ENCODE measurements at places on chromosomes 7 and 10.
A peak's percentile ranks its signal among the peaks of the same experiment; 100 is the strongest.

DNA sequence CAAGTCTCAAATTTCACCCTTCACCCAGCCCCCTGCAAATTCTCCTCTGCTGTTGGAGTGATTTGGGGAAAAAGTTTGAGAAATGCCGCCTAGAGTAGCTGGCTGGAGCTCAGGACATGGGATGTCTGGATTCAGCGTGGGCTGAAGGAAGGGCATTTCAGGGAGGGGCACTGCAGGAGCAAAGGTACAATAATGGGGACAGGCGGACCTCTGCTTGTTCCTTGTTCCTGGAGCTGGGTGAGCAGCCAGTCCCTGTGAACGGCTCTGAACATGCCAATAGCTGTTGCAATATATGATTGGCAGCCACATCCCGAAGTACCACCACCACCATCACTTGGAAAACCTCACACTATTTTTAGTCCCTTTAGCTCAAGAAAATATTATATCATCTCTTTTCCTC lies 23.4 kb downstream of the ADRA2A start:
- no peak for DNase-seq

DNA sequence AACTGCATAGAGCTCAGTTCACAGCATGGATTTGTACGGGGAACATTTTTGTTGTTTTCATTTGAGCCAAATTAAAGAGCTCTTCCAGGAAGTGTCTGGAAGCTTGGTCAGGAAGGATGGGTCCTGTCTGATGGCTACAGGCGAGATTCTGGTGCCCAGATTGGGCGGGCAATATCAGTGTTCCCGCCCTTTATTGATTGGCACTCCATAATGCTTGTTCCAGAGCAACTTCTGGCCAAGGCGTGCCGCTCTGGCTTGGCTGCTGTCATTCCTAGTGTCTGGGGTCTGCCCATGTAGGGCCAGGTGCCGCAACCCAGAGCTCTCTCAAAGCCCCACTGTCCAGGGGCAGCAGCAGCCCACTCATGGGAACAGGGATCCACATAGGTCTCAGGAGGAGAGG lies 45.9 kb downstream of the RAMP3 start:
- no peak for DNase-seq

GRCh38 chr10:98684019-98684899 lies 237.5 kb upstream of the HPS1 start:
- DNase-seq = no peak

DNA sequence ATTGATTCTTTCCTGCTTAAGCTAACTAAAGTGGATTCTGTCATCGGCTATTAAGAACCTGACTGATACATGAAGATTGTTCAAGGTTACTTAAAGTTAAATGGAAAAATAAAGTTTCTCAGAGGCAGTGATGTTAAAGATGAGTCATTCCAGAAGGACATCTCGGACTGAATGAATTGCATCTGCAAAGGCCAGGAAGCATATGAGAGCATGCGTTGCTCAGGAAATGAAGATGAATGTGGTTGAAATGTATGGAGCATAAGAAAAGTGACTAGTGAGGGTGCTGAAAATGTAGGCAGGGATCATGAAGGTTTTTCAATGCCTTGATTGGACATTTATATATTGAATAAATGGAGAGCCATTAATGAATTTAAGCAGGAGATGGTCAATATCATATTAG lies 133.9 kb upstream of the GHITM start:
- DNase-seq = no peak

- DNase-seq = no peak
These were observed 70.4 kb downstream of the ST8SIA6 start for GRCh38 chr10:17383801-17384555.

DNA sequence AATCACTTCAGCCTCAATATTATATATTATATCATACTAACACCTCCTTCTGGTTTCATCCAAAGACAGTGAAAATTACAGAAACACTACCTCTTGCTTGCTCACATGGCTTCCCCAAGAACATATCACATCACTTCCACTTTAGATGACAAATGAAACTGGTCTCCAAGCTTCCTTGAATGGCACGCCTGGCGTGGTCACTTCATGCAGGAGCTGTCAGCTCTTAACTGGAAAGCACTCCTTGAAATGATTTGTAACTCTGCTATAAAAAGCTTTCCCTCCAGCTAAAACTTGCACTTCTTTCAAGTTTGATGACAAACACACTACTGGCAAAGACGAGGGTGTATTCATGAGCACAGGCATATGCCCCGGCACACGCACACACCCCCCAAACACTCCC lies 84.1 kb upstream of the INHBA start:
- DNase-seq = no peak

- no peak for DNase-seq
These were observed 69.7 kb upstream of the FZD8 start for GRCh38 chr10:35711615-35712411.

DNA sequence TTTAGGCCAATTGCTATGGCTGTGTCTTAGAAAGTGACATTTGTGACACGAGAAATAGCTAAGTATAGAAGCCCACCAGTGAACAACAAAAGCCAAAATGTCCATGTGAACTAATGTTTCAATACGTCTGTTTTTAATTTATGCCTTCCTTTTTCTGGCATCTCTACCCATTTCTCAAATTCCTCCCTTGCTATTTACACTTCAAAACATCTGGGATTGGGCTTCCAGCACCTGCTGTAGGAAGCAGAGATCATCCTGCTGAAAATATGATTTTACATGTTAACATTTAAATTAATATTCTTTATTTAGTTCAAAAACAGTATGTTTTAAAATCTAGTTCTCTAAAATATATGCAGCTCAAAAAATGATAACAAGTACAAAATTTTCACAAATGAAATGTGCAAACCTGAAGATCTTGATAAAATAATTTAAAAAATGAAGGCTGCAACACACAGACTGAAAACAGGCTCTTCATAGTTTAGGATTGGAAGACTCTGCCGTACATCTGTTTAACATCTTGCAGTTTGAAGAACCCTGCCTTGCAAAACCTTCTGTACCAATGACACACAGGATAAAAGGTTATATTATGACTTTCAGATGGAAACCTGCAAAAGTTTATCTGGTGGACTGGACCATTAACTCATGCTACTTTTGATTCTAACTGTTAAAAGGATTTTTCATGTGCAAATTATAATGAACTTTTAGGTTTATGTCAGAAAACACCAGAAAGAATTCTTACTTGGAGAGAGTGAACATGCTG lies 408.4 kb downstream of the SUGCT start:
- no peak for DNase-seq

DNA sequence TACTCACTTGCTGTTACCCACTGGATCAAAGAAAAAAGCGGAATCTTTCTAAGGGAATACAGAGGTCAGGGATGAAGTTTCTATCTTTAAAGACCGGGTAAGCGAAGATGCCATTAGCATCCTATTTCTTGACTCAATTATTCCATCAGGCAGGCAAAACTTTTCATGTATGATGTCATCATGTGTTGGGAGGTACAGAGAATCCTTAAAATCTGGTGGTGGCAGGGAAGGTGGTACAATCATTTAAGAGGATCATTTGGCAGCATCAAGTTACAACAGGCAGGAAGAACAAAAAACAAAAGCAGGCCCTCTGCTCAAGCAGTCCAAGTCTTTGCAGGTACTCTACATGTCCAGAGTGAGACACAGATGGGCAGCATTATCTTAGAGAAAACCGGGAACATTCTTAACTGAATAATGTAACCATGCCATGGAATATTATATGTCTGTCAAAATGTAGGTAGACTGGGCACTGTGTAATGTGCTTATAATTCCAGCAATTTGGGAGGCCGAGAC lies 3.8 kb downstream of the URGCP start:
- no peak for DNase-seq

GRCh38 chr10:84294766-84295447 lies 33.5 kb upstream of the CCSER2 start:
- DNase-seq = no peak

GRCh38 chr10:35501923-35502322 lies 103.2 kb upstream of the GJD4 start:
- DNase-seq = no peak

- DNase-seq = no peak
These were observed 51.5 kb downstream of the AFAP1L2 start for GRCh38 chr10:114352653-114353298.

GRCh38 chr10:98533241-98533640 lies 86.5 kb upstream of the HPS1 start:
- no peak for DNase-seq

- no peak for DNase-seq
These were observed 154.3 kb downstream of the ARHGAP21 start for GRCh38 chr10:24569330-24569796.

DNA sequence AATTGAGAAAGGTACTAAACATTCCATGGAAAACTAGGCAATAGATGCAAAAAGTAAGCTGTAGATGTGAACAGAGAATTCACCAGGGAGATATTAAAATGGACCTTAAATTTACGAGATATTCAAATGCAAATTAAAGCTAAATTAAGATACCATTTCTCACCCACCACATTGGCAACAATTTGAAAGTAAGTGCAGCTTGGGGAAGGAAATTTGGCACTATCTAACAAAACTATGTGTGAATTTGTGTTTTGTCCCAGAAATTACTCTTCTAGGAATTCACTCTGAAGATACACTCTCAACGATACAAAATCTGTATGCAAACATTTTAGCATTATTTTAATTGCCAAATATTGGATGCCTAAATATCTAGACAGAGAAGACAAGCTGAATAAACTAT lies 178.2 kb upstream of the SORCS1 start:
- DNase-seq = no peak

GRCh38 chr10:50375051-50375452 lies 123.7 kb upstream of the ASAH2 start:
- DNase-seq = no peak

DNA sequence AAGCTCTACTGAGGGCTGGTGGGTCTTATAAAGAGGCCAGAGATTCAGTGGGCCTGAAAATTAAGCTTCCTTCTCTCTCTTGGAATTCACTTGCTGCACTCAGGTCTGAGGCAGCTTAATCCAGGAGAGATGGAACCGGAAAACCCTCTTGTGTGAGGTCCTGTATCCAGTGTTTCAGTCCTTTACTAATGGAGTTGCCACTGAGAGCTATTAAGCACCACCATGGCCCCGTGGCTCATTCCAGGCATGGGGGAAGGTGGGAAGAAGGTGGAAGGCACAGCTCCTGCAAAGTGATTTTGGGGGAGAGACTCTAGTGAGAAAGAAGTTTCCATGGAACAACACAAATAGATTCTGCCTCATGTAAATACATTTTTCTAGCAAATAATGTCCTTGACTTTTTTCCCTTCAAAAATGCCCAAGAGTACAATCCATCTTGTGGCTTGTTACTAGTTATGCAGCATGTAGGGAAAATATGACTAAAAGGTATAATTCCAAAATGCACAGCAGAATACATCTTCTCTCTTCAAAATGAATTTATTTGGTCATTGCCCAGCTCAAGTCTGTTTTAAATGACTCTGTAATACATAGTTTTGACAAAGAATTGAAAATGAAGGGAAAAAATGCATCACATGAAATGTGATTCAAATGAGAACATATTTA lies 46.7 kb upstream of the FOXI2 start:
- no peak for DNase-seq

DNA sequence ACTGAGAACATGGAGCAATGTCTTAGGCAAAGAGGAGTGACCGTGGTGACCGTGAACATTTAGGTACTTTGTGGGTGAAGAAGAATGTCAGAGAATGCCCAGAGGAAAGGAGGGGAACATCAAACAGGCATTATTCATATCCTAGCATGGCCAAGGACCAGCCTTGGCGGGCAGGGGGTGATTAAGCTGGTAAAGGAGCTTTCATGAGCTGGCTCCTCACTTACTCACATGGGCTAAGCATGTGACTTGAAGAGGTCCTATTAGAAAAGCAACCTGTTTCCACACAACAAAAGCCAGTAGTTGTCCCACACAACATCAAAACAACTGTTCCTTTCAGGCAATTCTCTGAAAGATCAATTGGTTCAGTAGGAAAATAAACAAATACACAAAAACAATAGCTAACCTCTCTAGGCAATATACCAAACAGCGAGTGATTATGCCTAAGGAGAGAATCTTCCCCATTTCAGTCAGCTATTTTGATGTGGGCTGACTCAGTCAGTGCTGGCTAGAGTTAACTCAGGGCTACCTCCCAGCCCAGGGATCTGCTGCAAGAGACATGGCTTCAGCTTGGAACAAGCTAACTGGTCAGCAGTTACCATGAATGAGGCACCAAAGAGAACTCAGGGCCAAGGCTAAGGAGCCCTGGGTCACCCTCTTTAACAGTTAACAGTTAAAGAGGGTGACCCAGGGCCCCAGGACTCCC lies 283.5 kb downstream of the ARHGAP12 start:
- peak; percentile 47 for DNase-seq

DNA sequence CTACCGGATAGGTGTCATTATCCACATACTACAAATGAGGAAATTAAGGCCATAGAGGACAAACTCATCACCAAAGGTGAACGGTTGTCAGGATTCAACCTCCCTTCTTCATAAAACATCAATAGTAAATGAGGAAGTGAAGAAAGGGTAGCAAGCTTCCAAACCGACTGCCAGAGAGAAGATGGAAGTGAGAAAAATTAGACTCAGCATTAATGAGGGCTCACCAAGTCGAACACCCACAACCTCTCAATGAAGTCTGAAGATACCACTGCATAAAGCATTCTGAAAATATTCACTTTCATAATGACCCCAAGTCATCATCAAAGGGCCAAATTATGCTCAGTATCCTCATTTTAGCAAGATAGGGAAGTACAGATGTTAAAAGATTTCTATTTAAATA lies 29.6 kb downstream of the ABCB4 start:
- DNase-seq = no peak

- DNase-seq = peak; percentile 99
These were observed 4.1 kb upstream of the PLAU start for GRCh38 chr10:73906524-73907447.

DNA sequence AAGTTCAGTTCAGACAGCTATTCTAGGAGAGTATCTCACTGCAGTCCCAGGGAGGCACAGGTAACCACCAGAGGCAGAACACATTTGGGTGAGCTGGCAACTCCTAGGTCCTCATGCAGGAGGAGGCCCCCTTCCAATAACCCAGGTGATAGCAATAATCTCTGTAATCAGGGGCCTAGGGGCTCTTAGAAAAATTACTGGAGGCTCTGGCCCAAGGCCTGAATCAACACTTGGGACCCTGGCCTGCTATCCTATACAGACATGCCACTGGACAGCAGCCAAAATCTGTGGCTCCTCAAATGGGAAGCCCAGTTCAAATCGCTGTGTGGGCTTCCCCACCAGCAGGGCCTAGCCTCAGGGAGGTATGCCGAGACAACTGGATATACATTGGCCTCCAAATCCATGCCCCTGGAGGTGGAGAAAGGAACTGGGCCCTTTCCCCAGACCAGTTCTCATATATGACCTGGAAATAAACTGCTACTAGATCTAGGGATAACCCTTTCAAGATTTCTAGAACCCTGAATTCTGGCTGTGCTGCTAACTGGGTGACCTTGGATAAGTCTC lies 1.6 kb downstream of the AVPI1 start:
- DNase-seq = peak; percentile 25

- DNase-seq = no peak
These were observed 127.2 kb downstream of the TEX36 start for GRCh38 chr10:125555743-125556142.

GRCh38 chr7:108164342-108164741 lies 34.2 kb upstream of the LAMB4 start:
- no peak for DNase-seq

All from astrocyte of the spinal cord (primary cell).